ENCODE measurements at places on chromosomes 13 and 19.

DNA sequence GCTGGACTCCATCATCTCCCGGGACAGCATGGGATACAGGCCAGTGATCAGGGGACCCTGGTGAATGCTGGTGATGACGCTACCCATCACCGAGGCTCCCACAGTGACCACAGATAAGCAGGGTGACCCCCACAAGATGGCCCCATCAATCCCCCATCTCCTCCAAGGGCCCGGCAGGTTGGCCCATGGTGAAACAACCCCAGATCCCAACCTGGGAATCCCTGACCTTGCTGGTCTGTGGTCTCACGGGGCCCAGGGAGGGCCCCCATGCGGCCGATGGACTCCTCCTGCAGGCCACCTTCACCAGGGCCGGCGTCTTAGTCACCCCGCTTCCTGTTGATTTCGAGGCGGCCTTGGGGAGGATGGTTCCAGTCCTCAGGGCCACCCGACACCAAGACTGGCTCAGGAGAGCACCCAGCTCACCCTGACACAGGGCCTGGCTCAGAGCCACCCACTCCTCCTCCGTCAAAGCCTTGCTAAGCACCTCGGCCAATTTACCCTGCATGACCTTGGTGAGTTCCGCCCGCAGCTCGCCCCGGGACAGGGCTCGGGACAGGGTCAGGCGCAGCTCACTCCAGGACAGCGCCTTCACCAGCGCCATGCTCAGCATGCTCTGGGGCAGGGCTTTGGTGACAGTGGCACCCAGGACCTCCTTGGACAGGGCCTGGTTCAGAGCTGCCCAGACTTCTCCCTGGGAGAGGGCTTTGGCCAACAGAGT is 10.0 kb downstream of the IQCN start:
- no peak for DNase-seq

DNA sequence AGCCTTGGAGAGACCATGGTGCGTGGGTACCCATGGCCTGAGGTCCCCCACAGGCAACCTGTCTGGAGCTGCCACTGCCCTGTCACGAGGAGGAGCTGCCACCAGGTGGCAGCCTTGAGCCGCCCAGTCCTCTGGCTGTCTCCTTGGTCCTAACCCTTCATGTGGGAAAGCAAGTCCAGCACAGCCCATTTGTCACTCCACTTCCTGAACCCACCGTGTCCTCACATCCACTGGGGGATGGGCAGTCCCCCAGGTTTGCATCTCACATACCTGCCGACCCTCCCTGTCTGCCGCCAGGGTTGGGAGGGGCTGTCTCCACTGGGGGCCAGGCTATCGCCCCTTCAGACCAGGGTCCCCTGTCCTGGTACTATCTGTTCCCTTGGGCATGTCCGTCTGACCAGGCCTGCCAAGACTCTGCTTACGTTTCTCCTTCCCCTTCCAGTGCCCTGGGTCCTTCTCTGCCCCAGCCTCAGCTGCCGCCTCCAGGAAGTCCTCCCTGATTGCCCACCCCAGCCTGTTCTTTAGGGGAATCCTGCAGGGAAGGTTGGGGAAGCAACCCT is 4.5 kb downstream of the FAM174C start:
- DNase-seq: peak; percentile 83

DNA sequence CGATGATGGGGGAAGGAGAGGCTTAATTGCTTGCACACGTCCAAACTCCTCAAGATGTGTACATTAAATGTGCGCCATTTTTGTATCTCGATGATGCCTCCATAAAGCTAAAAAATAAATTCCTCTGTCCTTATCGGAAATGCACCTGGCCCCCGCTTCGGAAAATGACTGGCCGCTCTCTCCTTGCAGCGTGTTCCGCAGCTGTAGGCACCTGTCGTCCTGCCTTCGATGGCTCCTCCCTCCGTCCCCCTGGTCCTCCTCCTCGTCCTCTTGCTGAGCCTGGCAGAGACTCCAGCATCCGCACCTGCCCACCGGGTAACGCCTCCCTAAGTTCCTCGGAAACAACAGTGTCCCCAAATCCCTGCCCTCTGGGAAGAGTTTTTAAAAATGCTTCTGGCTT is 1.1 kb downstream of the GALP start:
- no peak for DNase-seq

- DNase-seq: no peak
Observed at GRCh38 chr13:44075113-44075512, 195.4 kb downstream of the LACC1 start.

DNA sequence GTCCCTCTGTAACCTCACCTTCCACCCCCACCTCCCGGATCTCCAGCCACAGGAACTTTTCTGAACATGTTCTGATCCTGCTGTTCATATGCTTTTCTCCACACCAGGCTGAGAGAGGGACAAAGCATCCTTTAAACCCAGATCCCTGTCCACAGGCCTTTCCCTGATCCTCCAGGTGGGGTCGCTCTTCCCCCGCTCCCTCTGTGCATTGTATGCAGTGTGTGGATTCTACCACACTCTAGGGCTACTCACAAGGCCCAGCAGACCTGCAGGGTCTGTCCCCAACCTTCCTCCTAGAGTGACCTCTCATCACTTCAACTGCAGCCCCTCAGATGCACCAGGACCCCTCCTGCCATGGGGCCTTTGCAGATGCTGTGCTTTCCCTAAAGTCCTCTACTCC is 1200.6 kb downstream of the UQCRFS1 start:
- DNase-seq: no peak

GRCh38 chr19:34041925-34042521 is 130.3 kb upstream of the LSM14A start:
- DNase-seq: peak; percentile 77

GRCh38 chr19:45568732-45569131 is 15.9 kb downstream of the OPA3 start:
- no peak for DNase-seq

GRCh38 chr19:3667766-3668165 is 32.5 kb downstream of the PIP5K1C start:
- peak; percentile 71 for DNase-seq

All from upper lobe of left lung (tissue), 6 donors.